Heart right ventricle (tissue), 16 donors: ENCODE measurements at places on chromosomes 3 and 15.
A peak's percentile ranks its signal among the peaks of the same experiment; 100 is the strongest.

DNA sequence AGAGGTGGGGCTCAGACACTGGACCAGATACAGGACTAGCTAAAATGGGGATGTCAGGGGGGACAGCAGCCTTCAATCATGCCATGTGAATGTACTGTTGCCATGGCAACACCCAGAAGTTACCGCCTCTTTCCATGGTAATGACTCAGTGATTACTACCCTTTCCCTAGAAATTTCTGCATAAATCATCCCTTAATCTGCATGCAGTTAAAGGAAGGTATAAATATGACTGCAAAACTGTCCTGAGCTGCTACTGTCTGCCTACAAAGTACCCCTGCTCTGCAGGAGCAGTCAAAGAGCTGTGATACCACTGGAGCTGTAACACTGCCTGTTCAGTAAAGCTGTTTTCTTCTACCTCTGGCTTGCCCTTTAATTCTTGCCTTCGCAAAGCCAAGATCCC lies 168.2 kb downstream of the PEAK1 start:
- no peak for DNase-seq
- H3K27me3 ChIP-seq = no peaks in the 10 kb centered on the region
- no peak overlapping the region for H3K27ac ChIP-seq
- peaks cover 47% of the 10 kb centered on the region for H3K36me3 ChIP-seq

DNA sequence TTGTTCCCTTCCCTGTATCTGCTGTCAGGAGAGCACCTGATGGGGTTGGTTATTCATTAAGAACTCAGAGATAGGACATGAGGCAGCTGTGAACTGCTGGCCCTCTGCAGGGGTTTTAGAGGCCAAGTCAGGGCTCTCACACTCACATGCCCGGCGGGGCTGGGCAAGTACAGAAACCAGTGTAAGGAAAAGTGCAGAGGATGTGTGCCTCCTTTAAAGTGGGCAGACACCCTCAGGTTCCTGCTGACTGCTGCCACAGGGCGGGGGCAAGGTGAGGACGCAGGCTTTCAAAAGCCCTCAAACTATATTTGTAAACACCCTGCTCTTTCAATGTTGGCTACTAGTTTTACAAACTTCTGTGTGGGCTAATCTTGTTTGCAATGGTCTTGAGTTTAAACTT lies 22.4 kb downstream of the CXCR6 start:
- no peak overlapping the region for H3K4me3 ChIP-seq
- no peaks in the 10 kb centered on the region for H3K27me3 ChIP-seq
- DNase-seq = no peak

DNA sequence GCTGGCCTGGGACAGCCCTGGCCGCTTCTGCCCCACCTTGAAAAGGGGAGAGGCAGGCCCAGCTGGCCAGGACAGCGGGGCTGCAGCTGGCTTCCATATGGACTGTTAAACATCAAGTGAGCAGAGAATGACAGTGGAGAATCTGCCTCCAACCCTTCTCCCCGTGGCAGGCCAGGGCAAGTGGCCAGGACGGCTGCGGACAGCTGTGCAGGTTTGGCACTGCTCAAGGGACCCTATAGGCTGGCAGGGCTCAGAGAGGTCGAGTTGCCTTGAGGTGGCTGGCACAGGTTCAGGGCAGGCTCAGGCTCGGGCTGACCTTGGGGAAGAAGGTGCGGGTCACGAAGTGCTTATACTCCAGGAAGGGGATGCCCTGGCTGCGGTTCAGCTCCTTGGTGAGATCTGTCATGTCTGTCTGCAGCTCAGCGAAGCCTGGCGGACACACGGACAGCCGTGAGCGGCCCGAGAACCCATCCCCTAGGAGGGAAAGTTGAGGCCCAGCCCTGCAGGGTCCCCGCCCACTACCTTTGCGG lies 24.3 kb downstream of the H1-8 start:
- no peak overlapping the region for H3K27ac ChIP-seq
- no peaks in the 10 kb centered on the region for H3K27me3 ChIP-seq
- peaks cover 22% of the 10 kb centered on the region for H3K4me1 ChIP-seq
- DNase-seq = no peak
- peaks cover 100% of the 10 kb centered on the region for H3K36me3 ChIP-seq

DNA sequence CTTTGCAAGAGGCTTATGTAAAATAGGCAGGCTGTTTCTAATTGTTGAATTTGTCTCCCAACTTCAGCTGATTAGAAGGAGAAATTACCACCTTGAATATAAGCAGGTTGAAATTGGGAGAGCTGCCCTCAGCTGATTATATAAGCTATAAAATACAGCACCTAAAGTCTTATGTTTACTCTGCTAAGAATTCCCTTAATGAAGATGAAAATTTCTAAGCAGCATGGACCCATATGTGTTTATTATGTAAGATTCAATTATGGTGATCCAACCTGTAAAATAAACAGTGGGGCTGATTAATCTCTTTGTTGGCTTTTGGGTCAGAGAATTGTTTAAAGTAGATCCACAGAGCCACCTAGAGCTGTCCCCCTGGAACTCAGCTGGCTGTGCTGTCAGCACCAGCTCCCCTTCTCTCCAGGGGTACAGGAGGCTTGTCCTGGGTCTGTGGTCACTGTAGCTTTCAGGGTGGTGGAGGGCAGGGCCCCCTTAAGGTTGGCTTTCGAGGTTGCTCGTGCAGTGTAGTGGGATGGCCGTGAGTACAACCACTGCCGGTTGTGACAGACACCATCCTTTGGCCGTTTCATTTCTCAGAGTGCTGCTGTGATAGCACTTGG lies 9.5 kb downstream of the SLCO3A1 start:
- H3K27me3 ChIP-seq = no peaks in the 10 kb centered on the region
- H3K36me3 ChIP-seq = no peaks in the 10 kb centered on the region
- H3K4me3 ChIP-seq = no peak overlapping the region
- H3K4me1 ChIP-seq = peaks cover 63% of the 10 kb centered on the region
- no peak for DNase-seq

DNA sequence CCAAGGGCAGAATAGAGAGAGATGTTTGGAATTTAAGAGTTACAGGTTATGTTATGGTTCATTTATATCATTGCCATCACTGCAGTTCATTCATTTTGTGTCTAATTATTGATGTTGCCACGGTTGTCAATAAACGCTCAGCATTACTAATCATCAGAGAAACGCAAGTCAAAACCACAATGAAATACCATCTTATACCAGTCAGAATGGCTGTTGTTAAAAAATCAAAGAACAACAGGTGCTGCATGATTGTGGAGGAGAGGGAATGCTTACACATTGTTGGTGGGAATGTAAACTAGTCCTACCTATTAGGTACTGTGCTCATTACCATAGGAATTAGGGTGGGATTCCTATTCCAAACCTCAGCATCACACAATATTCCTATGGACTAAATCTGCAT lies 350.5 kb downstream of the TIGIT start:
- no peaks in the 10 kb centered on the region for H3K36me3 ChIP-seq
- H3K4me3 ChIP-seq = no peak overlapping the region
- DNase-seq = no peak
- peaks cover 5% of the 10 kb centered on the region for H3K4me1 ChIP-seq
- H3K27ac ChIP-seq = no peak overlapping the region

DNA sequence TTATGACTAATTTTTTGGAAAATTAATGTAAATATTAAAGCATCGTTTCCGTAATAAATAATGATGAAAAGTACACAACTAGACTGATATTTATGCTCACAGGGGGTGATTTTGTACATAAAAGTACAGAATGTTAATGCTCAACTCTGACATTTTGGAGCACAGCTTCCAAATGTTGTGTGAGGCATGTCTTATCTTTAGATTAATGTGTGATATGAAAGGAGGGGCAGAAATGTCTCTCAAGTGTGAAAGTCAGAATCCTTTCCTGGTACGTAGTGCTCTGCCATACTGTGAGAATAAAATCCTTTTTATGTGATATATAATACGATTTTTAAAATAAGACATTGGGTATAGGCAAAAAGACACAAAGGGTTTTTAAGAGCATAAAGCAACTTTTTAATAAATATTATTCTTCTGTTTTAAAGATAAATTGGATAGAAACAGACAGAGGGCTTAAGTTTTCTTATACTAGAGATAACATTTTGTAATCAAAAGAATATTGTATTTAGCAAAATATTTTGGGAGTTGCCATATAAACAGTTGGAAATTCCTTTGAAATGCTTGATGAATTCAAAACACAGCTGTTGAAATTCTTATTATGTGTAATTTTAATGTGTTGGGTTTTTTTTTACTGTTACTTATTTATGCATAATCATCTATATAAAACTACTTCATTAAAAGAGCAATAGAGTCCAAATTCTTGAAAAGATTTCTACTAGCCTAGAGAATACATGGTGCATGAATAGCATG lies 389.7 kb downstream of the RAP2B start:
- H3K4me3 ChIP-seq = no peak overlapping the region
- no peaks in the 10 kb centered on the region for H3K4me1 ChIP-seq
- no peak for DNase-seq
- no peaks in the 10 kb centered on the region for H3K27me3 ChIP-seq

DNA sequence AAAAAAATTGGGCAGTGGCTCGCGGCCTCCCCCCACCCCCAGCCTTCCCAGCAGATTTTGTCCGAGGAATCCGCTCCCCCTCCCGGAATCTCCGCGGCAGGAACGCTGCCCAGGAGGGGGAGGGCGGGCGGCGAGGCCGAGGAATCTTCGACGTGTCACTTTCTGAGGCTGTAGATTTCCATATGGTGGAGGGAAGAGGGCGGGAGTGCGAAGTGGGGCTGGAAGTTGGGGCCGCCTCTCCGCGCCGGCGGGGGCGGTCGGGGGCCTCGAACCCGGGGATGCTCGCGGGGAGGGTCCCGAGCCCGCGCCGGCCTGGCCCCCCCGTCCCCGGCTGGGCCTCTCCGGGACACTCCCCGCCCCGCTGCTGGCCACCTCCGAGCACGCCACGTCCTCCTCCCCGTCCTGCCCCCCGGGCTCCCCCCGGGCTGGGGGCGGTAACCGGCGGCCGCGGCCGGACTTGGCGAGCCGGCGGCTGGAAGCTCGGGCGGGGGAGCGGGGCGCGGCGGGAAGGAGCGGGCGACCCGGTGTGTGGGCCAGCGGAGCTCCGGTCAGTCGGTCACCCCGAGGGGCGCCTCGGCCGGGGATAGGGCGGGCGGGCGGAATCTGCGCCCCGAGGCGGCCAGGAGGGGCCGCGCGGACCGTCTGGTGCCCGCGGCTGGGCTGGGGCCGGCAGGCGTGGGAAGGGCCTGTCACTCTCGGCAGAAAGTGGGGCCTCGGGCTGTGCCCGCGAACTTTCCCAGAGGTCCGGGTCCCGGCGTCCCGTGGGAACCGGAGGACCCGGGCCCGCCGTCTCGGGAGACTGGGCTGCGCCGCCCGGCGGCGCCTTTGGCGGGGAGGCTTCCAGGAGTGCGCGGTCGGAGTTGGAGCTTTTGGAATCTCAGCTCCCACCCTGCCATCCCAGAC lies 951 bp downstream of the FNDC3B start:
- no peaks in the 10 kb centered on the region for H3K36me3 ChIP-seq
- peak overlapping the region; percentile 100 for H3K27ac ChIP-seq
- peak; percentile 86 for DNase-seq
- H3K4me3 ChIP-seq = peak overlapping the region; percentile 100
- no peaks in the 10 kb centered on the region for H3K27me3 ChIP-seq

GRCh38 chr15:101037090-101037830 lies 118.1 kb downstream of the LRRK1 start:
- DNase-seq = peak; percentile 2
- peaks cover 30% of the 10 kb centered on the region for H3K36me3 ChIP-seq
- H3K4me1 ChIP-seq = no peaks in the 10 kb centered on the region
- no peaks in the 10 kb centered on the region for H3K27me3 ChIP-seq

GRCh38 chr15:39584662-39585388 lies 3.9 kb downstream of the THBS1 start:
- H3K4me3 ChIP-seq = peak overlapping the region; percentile 71
- H3K36me3 ChIP-seq = peaks cover 79% of the 10 kb centered on the region
- H3K27ac ChIP-seq = no peak overlapping the region

- no peaks in the 10 kb centered on the region for H3K4me1 ChIP-seq
- no peak for DNase-seq
Measured at GRCh38 chr3:34919025-34919424, 720.3 kb upstream of the ARPP21 start.

DNA sequence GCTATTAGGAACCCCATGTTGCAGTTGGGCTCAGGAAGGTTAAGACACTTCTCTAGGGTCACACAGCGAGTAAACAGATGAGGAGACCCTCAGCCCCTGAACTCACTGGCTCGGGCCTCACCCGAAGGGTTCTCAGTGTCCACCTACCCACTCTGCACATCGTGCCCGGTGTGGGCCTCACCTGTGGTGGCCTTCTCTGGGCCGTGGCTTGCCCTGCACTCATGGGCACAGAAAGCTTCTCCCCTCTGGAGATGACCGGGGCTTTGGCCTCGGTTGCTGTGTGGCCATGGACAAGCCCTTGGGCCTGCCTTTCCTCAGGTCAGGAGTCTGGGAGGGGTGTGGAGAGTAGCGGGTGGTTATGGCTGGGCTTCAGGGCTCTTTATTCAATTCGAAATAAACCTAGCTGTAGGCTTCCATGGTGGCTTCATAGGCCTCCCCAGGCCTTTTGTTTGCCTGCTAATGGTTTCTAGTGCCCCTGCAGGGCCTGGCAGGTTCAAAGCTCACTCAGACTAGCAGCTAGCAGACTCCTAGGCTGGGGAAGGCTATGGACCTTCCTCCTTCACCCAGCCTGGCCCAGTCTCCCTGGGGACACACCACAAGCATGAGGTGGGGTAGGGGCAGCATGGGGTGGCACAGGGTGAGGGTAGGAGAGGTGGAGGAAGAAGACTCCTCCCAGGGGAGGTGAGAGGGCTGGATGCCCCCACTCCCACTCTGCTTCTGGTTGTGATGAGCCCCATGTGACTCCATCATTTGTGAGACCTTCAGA lies 103.1 kb downstream of the LINGO1 start:
- H3K4me1 ChIP-seq = peaks cover 22% of the 10 kb centered on the region
- H3K27ac ChIP-seq = peak overlapping the region; percentile 72
- no peaks in the 10 kb centered on the region for H3K36me3 ChIP-seq
- H3K27me3 ChIP-seq = no peaks in the 10 kb centered on the region
- no peak overlapping the region for H3K4me3 ChIP-seq
- DNase-seq = no peak

- H3K27ac ChIP-seq = no peak overlapping the region
- no peaks in the 10 kb centered on the region for H3K36me3 ChIP-seq
- no peaks in the 10 kb centered on the region for H3K4me1 ChIP-seq
- no peak overlapping the region for H3K4me3 ChIP-seq
Measured at GRCh38 chr3:15997274-15997943, 177.1 kb upstream of the GALNT15 start.

DNA sequence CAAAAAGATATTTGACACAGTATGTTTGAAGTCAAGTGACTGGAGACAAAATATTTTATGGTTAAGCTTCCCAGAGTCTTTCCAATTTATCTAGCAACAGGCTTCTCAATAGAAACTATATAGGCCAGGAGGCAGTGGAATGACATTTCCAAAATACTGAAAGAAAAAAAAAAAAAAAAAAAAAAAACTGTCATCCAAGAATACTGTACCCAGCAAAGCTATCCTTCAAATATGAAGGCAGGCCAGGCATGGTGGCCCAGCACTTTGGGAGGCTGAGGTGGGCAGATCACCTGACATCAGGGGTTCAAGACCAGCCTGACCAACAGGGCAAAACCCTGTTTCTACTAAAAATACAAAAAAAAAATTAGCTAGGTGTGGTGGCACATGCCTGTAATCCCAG lies 20.9 kb downstream of the NME9 start:
- no peak for DNase-seq
- H3K36me3 ChIP-seq = no peaks in the 10 kb centered on the region
- no peak overlapping the region for H3K4me3 ChIP-seq
- no peaks in the 10 kb centered on the region for H3K27me3 ChIP-seq
